ENCODE measurements at places on chromosomes 13 and 19. TPM values are rescaled to one million over a fixed set of nuclear protein-coding genes. Genes with fewer than 3 reads are reported as not detected.

DNA sequence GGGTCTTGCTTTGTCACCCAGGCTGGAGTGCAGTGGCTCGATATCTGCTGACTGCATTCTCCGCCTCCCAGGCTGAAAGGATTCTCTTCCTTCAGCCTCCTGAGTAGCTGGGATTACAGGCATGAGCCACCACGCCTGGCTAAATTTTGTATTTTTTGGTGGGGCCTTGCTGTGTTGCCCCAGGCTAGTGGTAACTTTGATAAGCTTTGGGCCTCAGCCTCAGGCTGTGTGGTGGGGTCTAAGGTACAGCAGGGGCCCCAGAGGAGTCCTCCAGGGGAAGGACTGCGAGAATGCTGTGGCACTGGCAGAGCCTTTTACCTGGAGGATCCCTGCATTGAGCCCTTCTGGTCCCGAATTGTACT, 7.2 kb downstream of the DOT1L start:
- no peak for DNase-seq

GRCh38 chr19:48818234-48818820, 7.5 kb upstream of the BCAT2 start:
- no peak for DNase-seq

DNA sequence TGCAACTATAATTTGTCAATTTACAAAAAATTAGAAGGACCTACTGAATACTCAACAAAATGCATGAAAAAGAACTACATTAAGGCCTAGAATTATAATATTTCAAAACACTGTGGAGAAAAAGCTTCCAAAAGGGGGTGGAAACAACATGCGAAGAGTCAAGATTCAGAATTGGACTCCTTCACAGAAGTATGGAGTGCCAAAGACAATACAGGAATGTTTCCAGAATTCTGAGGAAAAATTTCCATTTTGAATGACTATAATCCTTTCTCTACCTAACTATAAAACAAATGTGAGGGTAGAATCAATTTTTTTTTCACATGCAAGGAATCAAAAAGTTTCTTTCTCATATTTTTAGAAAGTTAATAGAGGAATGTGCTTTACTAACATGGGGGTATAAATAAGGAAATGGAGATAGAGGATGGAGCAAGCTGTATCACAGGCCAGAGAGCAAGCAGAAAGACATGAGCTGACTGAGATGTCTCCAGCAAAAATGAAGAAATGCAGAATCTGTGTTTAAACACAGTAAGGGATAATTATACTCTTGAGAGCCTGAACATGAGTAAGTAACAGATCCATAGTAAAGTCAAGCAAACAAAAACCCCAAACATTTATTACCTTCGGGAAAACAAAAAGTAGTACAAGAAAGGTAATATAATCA, 39.5 kb upstream of the SMAD9 start:
- DNase-seq, result no peak

DNA sequence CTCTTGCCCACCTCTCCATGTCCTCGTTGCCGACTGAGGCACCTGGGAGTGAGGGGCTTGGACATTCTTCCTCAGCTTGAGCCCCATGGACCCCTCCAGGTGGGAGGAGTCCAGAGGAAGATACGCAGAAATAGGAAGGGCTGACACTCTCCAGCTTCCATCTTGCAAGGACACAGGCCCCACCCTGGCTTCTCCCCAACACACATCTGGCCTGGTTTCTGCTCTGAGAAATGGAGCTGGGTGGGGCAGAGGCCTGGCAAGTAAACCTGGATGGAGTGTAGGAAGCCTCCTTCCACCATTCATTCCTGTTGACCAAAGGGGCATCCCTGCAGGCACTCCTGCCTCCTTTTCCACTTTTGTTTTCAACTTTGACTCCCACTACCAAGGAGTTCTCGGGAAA, 50.5 kb downstream of the NFIX start:
- DNase-seq, result no peak

The F10 gene
- 15.8 TPM for total RNA-seq

The BIVM gene
- total RNA-seq, result 19.1 TPM
